ENCODE measurements at places on chromosomes 16 and 17.

GRCh38 chr16:85452364-85453193 is 160.5 kb upstream of the GSE1 start:
- no peak for DNase-seq

DNA sequence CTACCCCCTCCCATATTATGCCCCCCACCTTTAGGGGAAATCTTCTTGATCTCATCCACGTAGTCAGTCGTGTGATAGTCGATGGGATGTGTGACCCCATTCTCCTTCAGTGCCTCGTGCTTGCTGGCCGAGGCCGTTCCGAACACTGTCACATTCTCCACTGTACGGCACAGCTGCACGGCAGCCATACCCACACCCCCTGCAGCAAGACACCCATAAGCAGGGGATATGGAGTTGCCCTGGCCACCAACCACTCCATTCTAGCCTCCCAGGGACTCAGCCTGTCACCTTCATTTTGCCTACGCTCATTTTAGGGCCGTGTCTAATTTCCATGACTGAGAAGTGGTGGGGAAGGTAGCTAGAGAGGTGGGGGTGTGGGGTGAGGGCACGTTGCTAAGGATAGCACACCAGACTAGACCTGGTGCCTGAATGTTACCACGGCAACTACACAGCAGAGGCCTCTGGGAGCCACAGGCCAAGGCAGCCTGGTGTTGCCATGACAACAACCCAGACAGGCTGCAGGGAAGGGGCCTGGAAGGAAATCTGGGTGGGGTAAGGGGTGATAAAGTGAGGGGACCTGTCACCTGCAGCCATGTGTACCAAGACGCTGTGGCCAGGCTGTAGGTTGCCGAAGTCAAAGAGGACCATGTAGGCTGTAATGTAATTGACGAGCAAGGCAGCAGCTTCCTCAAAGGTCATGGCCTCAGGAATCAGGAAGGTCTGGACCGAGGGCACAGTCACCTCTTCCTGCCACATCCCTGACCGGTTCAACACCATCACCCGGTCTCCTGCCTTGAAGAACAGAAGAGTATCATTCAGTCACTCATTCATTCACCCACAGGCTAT is 4.0 kb downstream of the VAT1 start:
- DNase-seq: no peak

DNA sequence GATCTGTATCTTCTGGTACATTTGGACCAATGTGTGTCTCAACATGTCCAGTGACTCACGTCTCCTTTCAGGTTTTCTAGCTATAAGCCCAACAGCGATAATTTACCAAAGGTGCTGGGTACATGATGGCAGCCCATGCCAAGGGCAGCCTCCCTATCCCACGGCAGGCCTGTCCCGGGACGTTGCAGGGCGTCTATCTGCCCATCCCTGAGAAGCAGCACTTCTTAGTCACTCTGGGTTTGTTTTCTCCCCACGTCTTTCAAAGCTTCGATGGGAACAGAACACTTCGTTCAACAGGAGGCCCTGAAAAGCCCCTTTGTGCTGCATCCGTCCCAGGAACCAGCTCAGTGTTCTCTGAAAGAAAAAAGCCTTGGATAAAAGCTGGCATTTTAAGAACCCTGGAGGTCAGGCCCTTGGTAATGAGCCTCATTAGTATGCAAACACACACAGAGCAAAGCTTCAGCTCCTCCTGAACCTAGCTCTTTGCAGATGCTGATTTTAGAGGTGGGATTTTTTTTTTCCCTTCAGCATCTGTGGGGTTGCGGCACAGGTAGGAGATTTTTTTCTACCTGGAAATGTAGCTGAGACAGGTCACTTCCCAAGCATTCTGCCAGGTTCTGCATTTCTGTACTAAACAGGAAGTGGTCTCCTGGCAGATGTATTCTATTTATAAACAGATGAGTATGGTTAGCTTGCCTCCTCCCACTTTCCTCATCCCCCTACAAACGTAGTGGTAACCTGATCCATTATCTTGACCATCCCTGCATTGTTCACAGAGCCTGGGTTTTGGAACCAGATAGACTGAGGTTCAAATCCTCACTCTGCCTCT is 17.5 kb upstream of the MT4 start:
- no peak for DNase-seq

DNA sequence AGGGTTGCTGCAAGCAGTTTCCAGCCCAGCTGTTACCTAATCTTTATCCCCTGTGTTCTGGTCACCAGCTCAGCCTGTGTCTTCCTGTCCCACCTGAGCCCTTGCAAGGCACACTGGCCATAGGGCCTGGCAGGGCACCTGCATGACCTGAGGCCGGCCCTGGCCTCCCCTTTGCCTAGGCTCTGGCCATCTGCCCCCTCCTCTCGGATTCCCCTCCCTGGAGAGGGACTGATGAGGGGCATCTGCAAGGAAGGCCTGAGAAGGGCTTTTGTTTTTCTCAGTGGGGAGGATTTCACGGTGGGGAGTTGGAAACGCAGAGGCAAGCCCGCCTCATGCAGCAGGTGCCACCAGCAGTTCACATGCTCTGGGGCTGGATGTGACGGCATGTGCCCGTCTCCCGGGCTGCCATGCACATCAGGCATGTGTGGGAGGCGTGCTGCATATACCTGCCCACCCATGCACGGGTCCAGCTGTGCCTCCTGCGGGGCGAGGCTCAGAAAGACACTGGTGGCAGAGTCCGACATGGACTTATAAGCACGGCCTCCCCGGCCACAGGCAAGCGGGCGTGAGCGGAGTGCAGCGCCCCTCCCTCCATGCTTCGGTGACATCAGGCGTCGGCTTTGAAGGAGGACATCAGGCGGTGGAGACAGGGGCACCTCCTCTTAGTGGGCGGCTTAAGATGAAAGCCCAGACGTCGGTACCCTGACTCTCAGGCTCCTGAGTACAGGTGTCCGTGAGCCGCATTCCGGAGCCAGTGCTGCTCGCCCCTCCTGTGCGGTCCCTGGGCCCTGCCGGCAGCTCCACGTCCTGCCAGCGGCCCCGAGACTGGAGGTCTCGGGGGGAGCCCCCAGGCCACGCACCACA is 16.5 kb downstream of the ASPSCR1 start:
- DNase-seq: no peak

GRCh38 chr17:8555062-8555461 is 75.5 kb downstream of the MYH10 start:
- no peak for DNase-seq

DNA sequence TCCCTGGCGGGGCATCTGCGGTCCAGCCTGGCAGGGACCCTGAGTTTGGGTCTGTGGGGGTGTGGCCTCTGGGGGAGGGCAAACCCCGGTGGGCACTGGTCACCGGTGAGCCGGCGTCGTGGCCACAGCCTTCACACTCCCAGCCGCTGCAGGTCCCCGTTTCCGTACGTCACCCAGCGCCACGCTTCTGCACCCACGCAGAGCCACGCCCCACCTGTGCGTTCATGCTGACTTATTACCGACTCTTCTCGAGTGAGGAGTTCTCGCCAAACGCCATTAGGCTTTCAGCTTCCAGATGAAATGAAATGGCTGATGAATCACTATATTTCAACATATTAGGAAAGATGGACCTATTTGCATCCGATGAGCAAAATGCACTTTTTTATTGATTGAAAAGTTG is 8.8 kb upstream of the SSTR5 start:
- no peak for DNase-seq

- no peak for DNase-seq
These were observed 35.2 kb downstream of the SKAP1 start for GRCh38 chr17:48394821-48395220.

All from activated naive CD8-positive, alpha-beta T cell treated with anti-CD3 and anti-CD28 coated beads, Interleukin-2, amount 10 ng/mL, durations not matched to agents 7 days and 5 days (primary cell).